Stimulated activated CD4-positive, alpha-beta T cell treated with anti-CD3 and anti-CD28 coated beads, TNF-alpha, amount 100 ng/mL, for 24 hours (primary cell): ENCODE measurements at places on chromosomes 5 and 9.

GRCh38 chr9:75139201-75139600 lies 50.9 kb downstream of the OSTF1 start:
- DNase-seq: no peak

GRCh38 chr9:108083160-108083750 lies 593.7 kb upstream of the KLF4 start:
- no peak for DNase-seq

GRCh38 chr5:36899860-36900259 lies 23.3 kb downstream of the NIPBL start:
- no peak for DNase-seq

DNA sequence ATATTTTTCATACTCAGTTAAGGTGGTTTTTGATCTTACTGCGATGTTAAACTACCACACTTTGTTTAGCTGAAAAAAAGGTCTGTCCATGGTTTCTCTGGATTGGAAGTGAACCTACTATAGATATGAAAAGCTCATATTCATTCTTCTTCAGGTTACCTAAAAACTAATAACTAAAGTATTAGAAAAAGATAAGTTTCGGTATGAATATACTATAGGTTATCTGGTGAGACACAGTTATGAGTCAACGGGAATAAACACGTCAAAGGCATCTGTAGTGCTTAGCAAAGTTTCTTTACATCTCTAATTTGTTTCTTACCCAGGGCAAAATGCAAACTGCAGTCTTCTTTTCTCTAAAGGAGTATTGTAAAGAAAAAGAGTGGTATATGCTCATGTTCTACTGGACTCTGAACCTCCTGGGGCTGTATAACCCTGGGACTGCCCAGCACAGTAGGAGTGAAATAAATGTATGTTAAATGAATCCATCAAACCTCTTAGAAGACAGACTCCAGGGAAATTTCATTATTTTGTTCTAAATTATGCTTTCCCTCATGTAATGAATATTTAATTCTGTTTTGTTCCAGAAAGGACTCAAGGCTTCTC lies 521.9 kb downstream of the PDE4D start:
- DNase-seq: no peak

- DNase-seq: no peak
These were observed 25.0 kb upstream of the NKD2 start for GRCh38 chr5:983568-983967.

DNA sequence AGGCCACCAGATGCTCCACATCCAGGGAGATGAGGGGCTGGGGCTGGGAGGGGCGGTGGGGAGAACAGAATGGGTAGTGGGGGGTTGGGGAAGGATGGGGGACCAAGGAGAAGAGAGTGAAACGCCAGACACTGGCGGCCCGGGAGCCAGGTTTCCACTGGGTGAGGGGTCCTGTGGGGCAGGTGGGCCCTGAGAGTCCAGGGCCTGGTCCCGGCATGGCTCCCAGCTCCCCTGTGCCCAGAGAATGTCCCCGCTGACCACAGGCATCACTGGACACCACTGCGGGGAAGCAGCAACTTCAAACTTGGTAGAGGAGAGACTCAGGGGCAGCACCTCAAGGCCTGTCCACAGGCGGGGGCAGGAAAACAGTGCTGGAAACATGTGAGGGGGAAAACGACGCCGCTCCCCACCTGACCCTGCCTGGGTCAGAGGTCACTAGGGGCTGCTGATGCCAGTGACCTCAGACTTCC lies 13.2 kb downstream of the NINJ1 start:
- DNase-seq: no peak

- no peak for DNase-seq
These were observed 454.1 kb upstream of the NUDT12 start for GRCh38 chr5:104016646-104017045.

DNA sequence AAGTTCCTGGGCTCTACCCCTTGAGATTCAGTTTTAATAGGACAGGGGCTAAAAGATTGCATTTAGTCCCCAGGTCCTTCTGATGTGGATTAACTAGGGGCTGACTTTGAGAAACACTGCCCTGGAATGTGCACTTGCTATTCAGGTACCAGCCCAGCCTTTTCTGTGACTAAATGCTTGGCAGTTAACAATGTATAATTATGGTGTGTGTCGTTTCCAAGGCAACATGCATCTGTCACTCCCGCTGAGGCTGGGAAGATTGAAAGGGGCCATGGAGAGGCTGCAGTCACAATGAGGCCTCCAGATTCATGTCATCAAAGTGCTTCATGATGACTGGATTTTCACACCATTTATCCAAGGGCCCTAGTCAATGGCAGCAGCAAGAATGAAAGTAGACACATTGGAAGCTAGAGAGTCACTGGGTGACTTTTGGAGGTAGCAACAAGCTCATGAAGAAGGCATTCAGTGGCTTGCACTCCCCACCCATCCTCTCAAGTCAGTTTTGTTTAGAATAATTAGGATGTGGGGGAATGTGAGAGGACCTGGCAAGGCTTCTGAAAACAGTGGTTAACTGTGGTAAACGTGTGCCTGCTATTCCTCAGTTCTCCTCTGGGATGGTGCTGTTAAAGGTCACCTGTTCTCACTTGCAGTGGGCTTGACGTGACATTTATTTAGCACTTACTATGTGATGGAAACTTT lies 28.3 kb downstream of the RAI14 start:
- no peak for DNase-seq

DNA sequence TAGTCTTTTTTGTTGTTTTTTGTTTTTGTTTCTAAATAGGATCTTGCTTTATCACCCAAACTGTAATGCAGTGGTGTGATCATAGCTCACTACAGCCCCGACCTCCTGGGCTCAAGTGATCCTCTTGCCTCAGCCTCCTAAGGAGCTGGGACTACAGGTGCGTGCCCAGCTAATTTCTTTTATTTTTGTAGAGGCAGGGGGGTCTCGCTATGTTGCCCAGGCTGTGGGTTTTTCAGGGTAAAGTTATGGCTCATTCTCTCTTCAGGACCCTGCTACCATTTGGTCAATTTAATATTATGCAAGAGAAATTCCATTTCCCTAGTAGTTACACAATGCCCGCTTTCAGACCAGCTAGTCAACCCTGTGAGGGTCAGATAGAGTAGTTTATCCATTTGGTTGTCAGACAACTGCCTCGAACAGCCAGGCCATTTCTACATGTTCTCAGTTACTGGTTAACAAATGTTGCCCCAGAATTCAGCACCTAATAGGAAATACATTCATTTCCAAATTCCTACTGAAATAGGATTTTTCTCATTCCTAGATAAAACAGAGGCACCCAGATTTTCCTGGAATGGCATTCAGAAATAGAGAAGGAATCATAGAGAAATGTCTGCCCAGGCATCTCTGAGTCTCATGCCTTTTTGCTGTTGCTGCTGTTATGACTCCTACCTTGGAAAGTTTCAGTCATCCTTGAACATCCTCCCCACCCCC lies 6.4 kb upstream of the GLIS3 start:
- DNase-seq: peak; percentile 5

GRCh38 chr5:158854260-158854783 lies 245.4 kb downstream of the EBF1 start:
- DNase-seq: no peak

DNA sequence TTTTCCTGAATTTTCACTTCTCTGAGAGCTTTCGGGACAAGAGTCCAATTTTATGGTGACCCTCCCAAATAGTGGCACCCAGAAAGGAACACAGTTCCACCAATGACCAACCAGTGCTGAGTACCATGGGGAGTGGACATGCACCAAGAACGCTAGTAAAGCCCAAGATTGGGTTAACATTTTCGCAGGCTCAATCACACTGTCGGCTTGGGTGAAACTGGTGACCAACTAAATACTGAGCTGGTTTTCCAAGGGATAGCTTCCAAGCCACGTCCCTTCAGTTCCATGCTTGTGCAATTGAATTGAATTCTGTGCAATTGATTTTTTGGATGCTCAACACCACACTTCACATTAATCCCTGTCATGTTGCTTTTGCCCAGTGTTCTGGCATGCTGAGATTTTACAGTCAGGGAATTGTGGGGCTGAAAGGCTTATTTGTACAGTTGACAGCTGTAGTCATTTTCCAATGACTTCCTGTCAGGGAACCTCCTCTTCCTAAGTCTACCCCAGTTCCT lies 37.6 kb upstream of the TRMT10B start:
- DNase-seq: no peak

DNA sequence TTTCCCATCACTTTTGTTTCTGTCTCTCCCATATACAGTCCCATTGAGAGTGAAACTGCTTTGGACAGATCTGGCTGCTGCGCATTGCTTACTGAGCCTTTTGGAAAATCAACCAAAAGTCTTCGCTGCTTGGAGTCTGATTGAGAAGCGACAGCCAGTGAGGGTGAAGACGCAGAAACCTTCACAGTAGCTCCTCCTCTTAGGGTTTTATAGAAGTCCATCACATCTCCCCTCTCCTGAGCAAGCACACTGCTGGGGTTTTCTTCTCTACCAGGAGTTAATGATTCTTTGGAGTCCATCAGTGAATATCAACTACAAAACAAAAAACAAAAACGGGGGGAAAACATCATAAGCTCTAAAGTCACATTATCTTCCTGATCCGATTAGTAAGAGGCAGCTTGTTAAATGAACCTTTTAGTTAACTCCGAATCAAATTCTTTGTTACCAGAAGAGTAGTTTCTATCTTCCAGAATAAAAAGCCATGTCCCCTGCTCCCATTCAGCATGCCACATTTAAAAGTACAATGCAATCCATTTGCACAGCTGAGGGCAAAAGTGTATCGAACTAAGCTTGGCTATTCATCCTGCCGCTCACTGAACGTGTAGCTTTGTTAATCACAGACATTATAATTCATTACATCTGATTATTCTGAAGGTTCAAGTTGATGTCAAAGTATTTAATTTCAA lies 2.8 kb downstream of the NR3C1 start:
- no peak for DNase-seq

GRCh38 chr9:114895521-114895991 lies 34.8 kb downstream of the TNFSF8 start:
- DNase-seq: no peak

- DNase-seq: no peak
These were observed 1640.3 kb upstream of the C9orf72 start for GRCh38 chr9:29213417-29214153.

GRCh38 chr5:123474228-123474627 lies 37.7 kb upstream of the CSNK1G3 start:
- DNase-seq: no peak

DNA sequence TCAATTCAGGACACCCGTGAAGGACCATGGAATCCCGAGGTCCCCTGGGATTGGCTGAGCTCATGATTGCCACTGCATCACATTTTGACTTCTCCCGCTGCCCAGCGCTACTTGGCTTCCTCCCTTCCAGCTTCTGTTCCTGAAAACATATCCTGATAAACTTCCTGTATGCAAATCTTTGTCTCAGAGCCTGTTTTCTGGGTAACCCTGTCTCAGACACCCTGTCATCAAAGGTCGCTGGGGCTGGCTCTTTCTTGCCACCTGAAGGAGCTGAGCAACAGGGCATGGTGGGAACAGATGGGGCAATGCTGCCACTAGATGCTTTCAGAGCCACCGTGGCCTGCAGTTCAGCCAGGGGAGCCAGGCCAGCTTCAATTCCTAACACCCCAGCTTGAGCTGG lies 154.3 kb upstream of the TBC1D2 start:
- DNase-seq: no peak

DNA sequence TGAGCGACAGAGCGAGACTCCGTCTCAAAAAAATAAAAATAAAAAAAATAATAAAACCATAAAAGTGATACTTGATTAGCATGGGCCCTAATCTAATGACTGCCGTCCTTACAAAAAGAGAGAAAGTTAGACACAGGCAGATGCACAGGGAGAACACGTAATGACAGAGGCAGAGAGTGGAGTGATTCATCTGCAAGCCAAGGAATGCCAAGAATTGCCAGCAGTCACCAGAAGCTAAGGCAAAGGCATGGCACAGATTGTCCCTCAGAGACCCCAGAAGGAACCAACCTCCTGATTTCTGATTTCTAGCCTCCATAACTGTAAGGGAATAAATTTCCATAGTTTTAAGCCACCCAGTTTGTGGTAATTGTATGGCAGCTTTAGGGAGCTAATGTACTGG lies 79.6 kb upstream of the FREM1 start:
- no peak for DNase-seq

- DNase-seq: no peak
These were observed 21.5 kb downstream of the INIP start for GRCh38 chr9:112696461-112696860.

GRCh38 chr5:142698447-142699183 lies 12.7 kb upstream of the FGF1 start:
- no peak for DNase-seq

- DNase-seq: no peak
These were observed 19.3 kb downstream of the CDKN2A start for GRCh38 chr9:21974722-21975409.

DNA sequence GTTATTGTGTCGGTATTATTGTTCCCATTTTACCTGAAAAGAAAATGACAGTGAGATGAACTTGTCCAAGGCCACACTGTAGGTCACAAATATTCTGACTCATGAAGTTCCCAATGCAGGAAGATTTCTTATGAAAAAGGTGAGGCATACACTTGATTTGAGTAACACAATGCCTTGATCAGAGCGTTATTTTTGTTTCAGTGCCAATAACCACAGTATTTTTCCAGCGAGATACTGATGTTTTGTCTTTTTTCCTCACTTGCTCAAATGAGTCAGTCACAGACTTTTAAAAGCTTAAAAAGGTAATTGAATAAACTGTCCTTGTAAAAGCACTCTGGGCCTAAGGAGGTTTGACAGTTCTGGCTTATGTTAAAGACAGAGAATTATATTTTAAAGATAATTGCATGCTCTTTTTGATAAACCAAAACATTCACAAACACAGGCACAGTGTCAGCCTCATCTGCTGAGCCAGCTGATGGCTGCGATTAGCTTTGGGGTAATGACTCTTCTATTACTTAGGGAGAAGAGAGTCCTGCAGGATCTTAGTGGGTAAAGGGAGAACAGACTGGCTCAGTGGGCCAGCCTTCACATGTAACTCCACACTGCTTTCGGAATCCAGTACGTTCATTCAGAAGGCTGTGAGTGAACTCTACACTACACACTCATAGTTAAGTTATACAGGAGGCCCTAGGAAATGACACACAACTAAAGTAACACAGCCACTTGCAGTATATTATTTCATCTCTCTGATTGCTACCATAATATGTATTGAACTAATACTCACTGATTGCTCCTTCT lies 165.5 kb upstream of the CD180 start:
- DNase-seq: no peak
